Esophagus squamous epithelium (tissue), 5 donors: ENCODE measurements at places on chromosomes 2 and 18.

- H3K4me3 ChIP-seq = peak overlapping the region; percentile 34
- peak overlapping the region; percentile 87 for H3K27ac ChIP-seq
- H3K4me1 ChIP-seq = peaks cover 60% of the 10 kb centered on the region
- DNase-seq = no peak
These were observed 9.2 kb upstream of the KYNU start for GRCh38 chr2:142868229-142868762.

GRCh38 chr2:206375956-206376355 lies 67.4 kb upstream of the ADAM23 start:
- H3K4me1 ChIP-seq = no peaks in the 10 kb centered on the region
- DNase-seq = no peak
- no peaks in the 10 kb centered on the region for H3K36me3 ChIP-seq
- H3K4me3 ChIP-seq = no peak overlapping the region

DNA sequence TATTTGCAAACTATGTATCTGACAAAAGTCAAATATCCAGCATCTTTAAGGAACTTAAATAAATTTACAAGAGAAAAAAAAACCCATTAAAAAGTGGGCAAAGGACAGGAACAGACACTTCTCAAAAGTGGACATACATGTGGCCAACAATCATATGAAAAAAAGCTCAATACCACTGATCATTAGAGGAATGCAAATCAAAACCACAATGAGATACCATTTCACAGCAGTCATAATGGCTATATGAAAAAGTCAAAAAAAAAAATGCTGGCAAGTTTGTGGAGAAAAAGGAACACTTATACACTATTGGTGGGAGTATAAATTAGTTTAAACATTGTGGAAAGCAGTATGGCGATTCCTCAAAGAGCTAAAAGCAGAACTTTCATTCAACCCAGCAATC lies 130.3 kb upstream of the LHCGR start:
- no peak overlapping the region for H3K27ac ChIP-seq
- H3K4me1 ChIP-seq = no peaks in the 10 kb centered on the region
- no peak for DNase-seq
- no peak overlapping the region for H3K4me3 ChIP-seq

DNA sequence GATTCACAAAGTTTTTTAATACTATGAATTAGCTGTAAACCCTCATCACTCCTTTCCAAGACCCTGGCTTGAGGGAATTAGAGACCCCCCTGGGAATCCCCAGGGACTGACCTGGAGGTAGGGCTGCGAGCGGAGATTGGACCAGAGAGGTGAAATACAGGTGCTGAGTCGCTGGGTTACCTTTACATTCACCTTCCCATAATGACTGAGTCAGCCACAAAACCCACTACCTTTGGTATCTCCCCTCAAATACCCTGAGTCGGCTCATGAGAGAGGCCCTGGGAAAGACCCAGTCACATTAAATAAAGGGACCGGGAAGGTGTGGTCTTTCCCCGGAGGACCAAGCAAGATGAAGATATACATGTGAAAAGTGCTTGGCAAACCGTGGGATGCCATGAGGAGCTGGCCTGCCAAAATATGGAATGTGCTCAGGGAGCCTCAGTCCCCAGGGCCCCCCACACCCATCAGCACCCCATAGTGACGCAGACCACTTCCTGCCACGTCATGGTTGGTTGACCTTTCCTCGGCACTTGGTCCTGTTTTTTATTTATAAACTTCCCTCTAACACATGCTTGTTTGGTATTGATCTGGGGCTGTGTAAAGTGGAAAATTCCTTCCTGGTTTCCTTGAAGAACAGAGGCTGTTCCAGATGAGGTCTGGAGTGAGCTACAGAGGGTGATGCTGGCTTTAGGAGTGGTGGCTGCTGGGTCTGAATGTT lies 51.4 kb downstream of the IL1RL2 start:
- H3K27ac ChIP-seq = peak overlapping the region; percentile 7
- peaks cover 13% of the 10 kb centered on the region for H3K4me1 ChIP-seq
- no peak overlapping the region for H3K4me3 ChIP-seq
- H3K27me3 ChIP-seq = no peaks in the 10 kb centered on the region
- DNase-seq = no peak

DNA sequence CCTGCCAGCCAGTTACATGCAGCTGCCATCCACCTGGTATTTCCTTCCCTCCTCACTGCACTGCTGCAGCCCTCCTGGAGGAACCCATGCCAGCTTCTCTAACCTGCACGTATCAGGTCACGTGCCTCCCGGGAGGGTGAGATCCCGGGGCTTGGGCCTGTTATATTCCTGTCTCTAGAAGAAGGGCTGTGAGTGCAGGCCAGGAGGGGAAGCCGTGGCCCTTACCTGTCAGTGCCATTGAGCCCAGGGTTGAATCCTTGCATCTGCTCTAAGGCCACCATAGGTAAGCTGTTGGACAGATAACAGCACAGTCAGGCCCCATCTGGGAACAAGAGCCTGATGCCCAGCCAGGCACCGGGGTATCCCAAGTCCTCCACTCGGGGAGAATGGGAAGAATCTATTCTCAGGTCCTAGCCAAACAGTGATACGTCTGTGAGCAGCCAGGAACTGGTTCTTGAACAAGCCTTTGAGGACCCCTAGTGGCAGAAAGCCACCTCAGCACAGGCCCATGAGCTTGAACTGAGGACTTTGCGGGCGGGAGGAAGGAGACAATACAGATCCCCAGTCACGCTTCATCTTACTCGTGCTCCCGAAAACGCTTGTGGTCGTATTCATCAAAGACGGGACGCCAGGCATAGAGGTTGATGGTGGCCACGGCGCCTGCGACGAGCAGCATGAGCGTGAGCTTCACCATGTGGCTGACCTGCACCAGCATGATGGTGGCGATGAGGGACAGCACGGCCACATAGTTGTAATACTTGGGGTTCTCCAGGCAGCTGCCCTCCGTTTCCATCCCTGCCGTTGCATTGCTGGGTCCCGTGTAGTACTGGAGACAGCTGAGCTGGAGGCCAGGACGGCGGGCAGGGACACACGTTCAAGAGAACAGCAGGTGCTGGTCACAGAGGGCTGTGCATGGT lies 34.4 kb downstream of the CENPO start:
- H3K27ac ChIP-seq = no peak overlapping the region
- H3K4me1 ChIP-seq = peaks cover 17% of the 10 kb centered on the region
- H3K27me3 ChIP-seq = no peaks in the 10 kb centered on the region
- H3K36me3 ChIP-seq = peaks cover 41% of the 10 kb centered on the region

GRCh38 chr2:64606479-64607363 lies 47.0 kb downstream of the SERTAD2 start:
- no peaks in the 10 kb centered on the region for H3K36me3 ChIP-seq

DNA sequence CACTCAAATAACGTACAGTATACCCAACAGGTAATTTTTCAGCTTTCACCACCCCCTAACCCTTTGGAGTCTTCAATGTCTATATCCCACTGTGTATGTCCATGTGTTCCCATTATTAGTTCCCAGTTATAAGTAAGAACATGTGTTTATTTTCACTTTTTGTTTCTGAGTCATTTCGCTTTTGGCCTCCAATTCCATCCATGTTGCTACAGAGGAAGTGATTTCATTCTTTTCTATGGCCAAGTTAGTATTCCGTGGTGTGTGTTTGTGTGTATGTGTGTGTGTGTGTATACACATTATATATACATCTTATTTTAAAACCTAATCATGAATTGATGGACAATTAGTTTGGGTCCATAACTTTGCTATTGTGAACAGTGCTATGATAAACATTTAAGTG lies 464.4 kb downstream of the CMPK2 start:
- H3K27me3 ChIP-seq = no peaks in the 10 kb centered on the region
- no peak for DNase-seq
- no peak overlapping the region for H3K27ac ChIP-seq
- H3K4me3 ChIP-seq = no peak overlapping the region
- no peaks in the 10 kb centered on the region for H3K4me1 ChIP-seq

- H3K36me3 ChIP-seq = peaks cover 11% of the 10 kb centered on the region
- H3K4me1 ChIP-seq = peaks cover 22% of the 10 kb centered on the region
- H3K27ac ChIP-seq = no peak overlapping the region
- H3K4me3 ChIP-seq = no peak overlapping the region
These were observed 240.6 kb upstream of the RAB12 start for GRCh38 chr18:8368512-8369217.

- no peaks in the 10 kb centered on the region for H3K36me3 ChIP-seq
- H3K27me3 ChIP-seq = no peaks in the 10 kb centered on the region
These were observed 261.4 kb upstream of the SKOR2 start for GRCh38 chr18:47512726-47513435.

GRCh38 chr2:192004188-192004963 lies 157.5 kb upstream of the CAVIN2 start:
- no peaks in the 10 kb centered on the region for H3K27me3 ChIP-seq
- H3K4me1 ChIP-seq = peaks cover 18% of the 10 kb centered on the region
- no peak overlapping the region for H3K27ac ChIP-seq
- no peak overlapping the region for H3K4me3 ChIP-seq

DNA sequence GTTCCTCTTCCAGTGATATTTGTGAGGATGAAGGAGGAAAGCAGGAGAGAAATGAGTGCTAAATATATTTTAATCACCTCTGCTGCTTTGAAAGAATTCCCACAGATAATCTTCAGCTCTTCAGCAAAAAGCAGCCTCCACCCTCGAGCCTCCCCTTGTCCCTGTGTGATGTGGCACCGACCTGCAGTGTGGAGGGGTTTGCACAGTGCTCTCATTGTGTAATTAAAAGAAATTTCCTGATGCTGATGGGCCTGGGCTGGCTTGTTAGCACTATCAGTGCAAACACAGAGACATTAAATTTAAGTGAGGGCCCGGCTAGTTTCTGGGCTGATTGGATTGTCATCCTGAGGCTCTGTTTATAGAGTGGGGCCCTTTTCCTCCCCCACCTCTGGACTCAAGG lies 53.4 kb downstream of the KIF5C start:
- no peak overlapping the region for H3K27ac ChIP-seq
- no peak overlapping the region for H3K4me3 ChIP-seq

- H3K36me3 ChIP-seq = no peaks in the 10 kb centered on the region
- no peak for DNase-seq
- no peak overlapping the region for H3K4me3 ChIP-seq
- H3K27ac ChIP-seq = no peak overlapping the region
- no peaks in the 10 kb centered on the region for H3K27me3 ChIP-seq
These were observed 538.9 kb upstream of the REG3G start for GRCh38 chr2:78486565-78486964.

DNA sequence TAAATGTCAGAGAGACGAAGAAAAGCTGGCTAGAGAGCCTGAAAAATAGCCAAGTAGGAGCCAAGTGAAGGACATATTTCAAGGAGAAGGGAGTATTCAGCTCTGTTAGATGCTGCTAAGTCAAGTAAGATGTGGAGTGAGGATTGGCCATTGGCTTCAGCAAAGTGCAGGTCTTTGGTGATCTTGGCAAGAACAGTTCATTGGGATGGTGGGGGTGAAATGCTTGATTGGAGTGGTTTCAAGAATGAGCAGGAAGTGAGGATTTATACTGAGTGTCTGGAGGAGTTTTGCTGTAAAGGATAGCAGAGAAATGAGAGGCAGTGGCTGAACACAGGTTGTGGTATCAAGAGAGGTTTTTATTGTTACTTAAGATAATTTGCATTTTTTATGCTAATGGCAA lies 139.7 kb downstream of the PRPF40A start:
- DNase-seq = no peak
- no peaks in the 10 kb centered on the region for H3K36me3 ChIP-seq
- H3K4me3 ChIP-seq = no peak overlapping the region
- H3K27ac ChIP-seq = no peak overlapping the region

DNA sequence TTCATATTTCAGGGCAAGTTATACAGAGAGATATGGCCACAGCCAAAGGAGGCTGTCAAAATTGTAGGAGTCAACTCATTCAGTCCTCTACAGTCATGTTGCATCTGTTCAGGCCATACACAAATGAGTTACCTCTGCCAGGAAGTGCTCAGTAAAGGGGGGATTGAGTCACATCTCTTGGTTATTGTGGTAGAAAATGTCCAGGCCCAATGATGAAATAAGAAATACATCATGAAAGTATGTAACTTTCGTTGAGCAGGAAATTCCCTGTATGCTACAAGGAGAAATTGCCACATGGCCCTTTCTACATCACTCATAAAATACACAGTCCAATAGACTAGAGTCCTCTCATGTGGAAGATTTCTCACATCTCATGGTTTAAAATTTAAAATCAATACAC lies 103.9 kb upstream of the COL3A1 start:
- DNase-seq = no peak
- no peaks in the 10 kb centered on the region for H3K27me3 ChIP-seq
- H3K4me3 ChIP-seq = no peak overlapping the region

- no peak for DNase-seq
These were observed 31.2 kb downstream of the C1D start for GRCh38 chr2:68031542-68032160.

DNA sequence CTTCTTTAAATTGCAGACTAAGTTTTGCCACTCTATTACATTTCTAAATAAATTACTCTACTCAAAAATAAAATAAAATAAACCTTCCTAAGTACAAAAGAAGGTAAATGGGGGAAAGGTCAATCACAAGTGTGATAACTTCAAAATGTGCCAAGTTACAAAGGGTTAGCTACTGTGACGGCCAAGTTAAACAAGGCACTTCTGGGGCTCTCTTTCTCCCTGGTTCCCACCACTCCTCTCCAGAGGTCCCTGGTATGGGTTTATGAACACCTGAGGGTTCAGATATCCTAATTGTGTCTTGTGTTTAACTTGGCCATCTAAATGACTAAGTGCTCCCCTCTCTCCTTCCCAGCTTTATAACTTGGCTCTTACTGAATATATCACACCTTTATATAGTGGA lies 5.4 kb downstream of the ZNF521 start:
- H3K4me1 ChIP-seq = peaks cover 13% of the 10 kb centered on the region
- peaks cover 6% of the 10 kb centered on the region for H3K27me3 ChIP-seq
- no peak for DNase-seq
- H3K36me3 ChIP-seq = no peaks in the 10 kb centered on the region
- H3K4me3 ChIP-seq = no peak overlapping the region

DNA sequence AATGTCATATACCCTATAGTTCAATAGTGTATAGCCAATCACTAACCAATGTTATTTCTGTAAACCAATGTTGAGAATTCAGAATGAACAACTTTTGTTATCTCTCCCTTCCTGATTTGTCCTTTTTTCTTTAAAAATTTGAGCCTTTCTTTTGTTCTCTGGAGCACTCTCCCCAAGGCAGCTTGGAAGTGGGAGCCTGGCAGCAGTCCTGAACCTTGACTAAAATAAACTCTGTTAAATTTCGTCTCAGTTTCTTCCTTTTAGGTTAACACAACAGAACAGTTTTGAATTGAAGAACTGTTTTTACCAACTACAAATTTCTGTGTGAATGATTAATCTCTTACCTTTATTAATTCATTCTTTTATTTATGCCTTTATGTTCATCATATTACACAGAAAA lies 35.9 kb downstream of the CD302 start:
- peaks cover 21% of the 10 kb centered on the region for H3K36me3 ChIP-seq
- H3K4me1 ChIP-seq = peaks cover 6% of the 10 kb centered on the region
- no peak overlapping the region for H3K4me3 ChIP-seq
- no peak overlapping the region for H3K27ac ChIP-seq
- DNase-seq = no peak

- no peak overlapping the region for H3K4me3 ChIP-seq
- no peaks in the 10 kb centered on the region for H3K27me3 ChIP-seq
- no peak overlapping the region for H3K27ac ChIP-seq
- no peaks in the 10 kb centered on the region for H3K36me3 ChIP-seq
These were observed 298.0 kb downstream of the TRIB2 start for GRCh38 chr2:13014783-13015182.
